ENCODE measurements at places on chromosomes 6 and 20. TPM values are rescaled to one million over a fixed set of nuclear protein-coding genes. Genes with fewer than 3 reads are reported as not detected.

The TTBK1 gene
- 0.19 TPM for total RNA-seq

The SPTLC3 gene
- 6.9 TPM for total RNA-seq

The EDN1 gene
- 2.9 TPM for total RNA-seq

The SLC13A3 gene
- 0.30 TPM for total RNA-seq

All from Right ventricle myocardium inferior (tissue), 1 donor.